Nucleus accumbens (tissue), 56 donors: ENCODE measurements at places on chromosomes 4 and X.

DNA sequence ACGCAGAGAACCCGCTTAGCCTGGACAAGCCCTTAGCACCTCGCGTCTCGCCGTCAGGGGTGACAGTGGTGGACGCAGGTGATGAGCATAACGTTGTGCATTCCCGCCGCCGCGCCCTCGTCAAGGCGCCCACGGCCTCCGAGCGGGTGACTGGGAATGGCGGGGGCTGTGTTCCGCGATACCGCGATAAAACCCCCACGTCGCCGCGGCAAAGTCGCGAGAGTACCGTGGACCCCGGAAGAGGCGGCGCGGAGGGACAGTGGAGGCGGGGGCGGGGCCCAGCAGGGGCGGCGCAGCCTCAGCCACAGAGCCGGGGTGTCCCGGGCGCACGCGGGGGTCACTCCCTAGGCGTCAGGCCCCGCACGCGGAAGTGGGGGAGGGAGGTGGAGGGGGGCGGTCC lies 53.8 kb downstream of the ZFYVE28 start:
- DNase-seq: no peak

DNA sequence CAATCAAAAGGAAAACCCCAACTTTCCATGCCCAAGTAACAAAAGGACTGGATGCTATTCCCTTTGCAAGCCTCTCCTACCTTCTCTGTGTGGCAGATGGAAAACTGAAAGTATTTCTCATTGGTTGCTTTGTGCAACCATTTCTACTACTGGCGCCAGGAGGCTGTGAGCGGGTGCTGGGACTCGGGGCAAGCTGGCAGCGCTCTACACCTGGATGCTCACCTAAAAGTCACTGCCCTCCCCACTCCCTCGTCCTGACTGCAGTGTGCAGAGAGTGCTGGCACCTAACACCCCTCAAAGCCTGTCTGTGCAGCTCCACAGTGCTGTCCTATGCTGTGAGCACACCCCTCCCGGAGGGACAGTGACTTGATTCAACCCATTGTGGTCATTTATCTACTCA lies 54.2 kb upstream of the STS start:
- no peak for DNase-seq

GRCh38 chr4:154030746-154031145 lies 241.9 kb upstream of the SFRP2 start:
- DNase-seq: peak; percentile 56

- DNase-seq: no peak
Measured at GRCh38 chrX:65035446-65035770, 59.2 kb upstream of the ZC4H2 start.

- DNase-seq: no peak
Measured at GRCh38 chrX:131942034-131942433, 81.1 kb upstream of the STK26 start.

DNA sequence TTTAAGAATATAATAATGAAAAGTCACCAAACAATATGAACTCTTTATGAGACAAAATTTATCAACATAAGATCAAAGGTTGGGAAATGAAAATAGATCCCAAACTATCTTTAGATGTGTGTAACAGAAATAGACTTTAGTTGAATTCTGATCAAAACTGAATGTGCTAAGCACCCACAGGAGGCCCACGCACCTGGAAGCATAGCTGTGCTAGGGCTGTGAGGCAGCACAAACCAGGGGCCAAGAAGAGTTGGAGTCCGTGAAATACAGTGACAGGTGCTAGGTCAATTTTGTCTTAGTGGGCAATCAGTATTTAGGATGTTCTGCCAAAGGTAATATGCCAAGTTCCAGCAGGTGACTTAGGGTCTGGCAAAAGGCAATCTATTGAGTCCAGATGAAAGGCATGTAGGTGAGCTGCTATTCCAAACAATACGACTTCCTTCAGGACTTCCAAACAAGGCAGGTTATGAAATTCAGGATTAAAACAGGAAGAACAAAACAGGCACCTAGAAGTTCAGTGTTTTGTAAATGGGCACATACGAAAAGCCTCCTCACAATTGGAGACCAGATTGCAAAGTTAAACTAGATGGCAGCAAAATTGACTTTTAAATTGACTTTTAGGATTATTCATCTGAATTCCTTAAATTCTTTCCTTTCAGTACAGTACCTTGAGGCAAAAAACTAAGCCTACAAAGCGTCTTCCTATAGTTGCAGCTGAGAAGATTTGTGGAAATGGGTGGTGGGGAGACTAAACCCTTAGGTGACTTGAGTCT lies 4.7 kb upstream of the PCDH18 start:
- no peak for DNase-seq

- DNase-seq: no peak
Measured at GRCh38 chrX:120794525-120794975, 81.1 kb downstream of the CT47B1 start.

GRCh38 chrX:132565273-132565672 lies 76.4 kb upstream of the MBNL3 start:
- DNase-seq: no peak
